ENCODE measurements at places on chromosomes 5 and 9. TPM values are rescaled to one million over a fixed set of nuclear protein-coding genes. Genes with fewer than 3 reads are reported as not detected.

DNA sequence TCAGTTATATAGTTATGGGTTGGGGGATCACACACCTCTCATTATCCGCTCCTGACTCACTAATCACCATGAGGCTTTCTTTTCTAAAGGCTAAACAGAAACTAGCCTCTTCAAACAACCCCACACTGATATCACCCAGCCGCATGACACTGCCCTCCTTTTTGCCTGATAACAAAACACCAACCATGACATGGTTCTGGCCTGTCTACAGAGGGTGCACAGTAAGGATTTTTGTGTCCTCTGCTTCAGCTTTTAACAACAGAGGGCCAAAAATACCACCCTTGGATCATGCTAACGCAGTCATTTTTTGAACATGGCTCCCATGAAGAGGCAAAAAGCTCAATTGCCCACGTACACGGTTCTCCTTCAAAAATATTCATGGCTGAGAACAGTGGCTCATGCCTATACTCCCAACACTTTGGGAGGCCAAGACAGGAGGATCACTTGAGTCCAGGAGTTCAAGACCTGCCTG, 4.0 kb downstream of the CMBL start:
- DNase-seq = no peak
- H3K4me1 ChIP-seq = peaks cover 17% of the 10 kb centered on the region
- no peaks in the 10 kb centered on the region for H3K27me3 ChIP-seq

WDR38 gene
- total RNA-seq = not detected

DNA sequence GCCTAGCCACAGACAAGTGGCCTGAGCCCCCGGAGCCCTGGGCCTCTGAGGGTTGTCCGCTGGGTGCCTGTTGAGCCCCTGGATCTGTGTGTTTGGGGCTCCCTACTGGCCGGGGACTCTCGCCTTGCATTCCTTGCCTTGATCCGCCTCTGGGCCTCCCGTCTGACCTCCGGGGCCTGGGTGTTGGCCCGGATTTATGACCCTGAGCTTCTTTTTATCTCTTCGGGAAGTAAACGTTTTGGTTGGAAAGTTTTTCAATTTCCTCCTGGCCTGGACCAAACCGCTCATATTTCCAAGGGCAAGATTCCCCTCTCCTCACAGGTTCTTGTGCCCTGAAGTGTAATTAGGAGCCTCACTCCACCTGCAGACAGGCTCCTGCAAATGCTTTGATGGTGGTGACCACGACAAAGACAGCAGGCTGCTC, 69.3 kb upstream of the EGFLAM start:
- no peaks in the 10 kb centered on the region for H3K4me1 ChIP-seq
- no peak overlapping the region for H3K4me3 ChIP-seq
- no peak for DNase-seq
- no peaks in the 10 kb centered on the region for H3K36me3 ChIP-seq
- no peak overlapping the region for H3K27ac ChIP-seq
- no peaks in the 10 kb centered on the region for H3K27me3 ChIP-seq

GRCh38 chr5:172901012-172901780, 58.0 kb upstream of the RPL26L1 start:
- no peaks in the 10 kb centered on the region for H3K27me3 ChIP-seq
- no peaks in the 10 kb centered on the region for H3K36me3 ChIP-seq
- H3K4me1 ChIP-seq = peaks cover 96% of the 10 kb centered on the region
- peak overlapping the region; percentile 95 for H3K27ac ChIP-seq

HNRNPH1 gene
- 483 TPM for total RNA-seq

- H3K4me3 ChIP-seq = peak within 1 kb of the TSS; percentile 51
- H3K27me3 ChIP-seq = no peaks in the 10 kb centered on the region
- no peaks in the 10 kb centered on the region for H3K4me1 ChIP-seq
- peaks cover 29% of the 10 kb centered on the region for H3K36me3 ChIP-seq
- H3K27ac ChIP-seq = peak within 1 kb of the TSS; percentile 43
Measured at GRCh38 chr5:150904479-150905311, at the start of gene ZNF300. Gene ZNF300, minus strand, starts transcription at chr5:150904980. Its CDS starts 1,825 bp downstream, at chr5:150903155.

GALT gene
- total RNA-seq = 52.5 TPM

OMD gene
- 10.3 TPM for total RNA-seq

- H3K4me3 ChIP-seq = no peak overlapping the region
- no peak for DNase-seq
- H3K36me3 ChIP-seq = no peaks in the 10 kb centered on the region
- no peaks in the 10 kb centered on the region for H3K4me1 ChIP-seq
Measured at GRCh38 chr5:110053824-110054223, 364.1 kb downstream of the MAN2A1 start.

CD180 gene
- total RNA-seq = 2.0 TPM

DNA sequence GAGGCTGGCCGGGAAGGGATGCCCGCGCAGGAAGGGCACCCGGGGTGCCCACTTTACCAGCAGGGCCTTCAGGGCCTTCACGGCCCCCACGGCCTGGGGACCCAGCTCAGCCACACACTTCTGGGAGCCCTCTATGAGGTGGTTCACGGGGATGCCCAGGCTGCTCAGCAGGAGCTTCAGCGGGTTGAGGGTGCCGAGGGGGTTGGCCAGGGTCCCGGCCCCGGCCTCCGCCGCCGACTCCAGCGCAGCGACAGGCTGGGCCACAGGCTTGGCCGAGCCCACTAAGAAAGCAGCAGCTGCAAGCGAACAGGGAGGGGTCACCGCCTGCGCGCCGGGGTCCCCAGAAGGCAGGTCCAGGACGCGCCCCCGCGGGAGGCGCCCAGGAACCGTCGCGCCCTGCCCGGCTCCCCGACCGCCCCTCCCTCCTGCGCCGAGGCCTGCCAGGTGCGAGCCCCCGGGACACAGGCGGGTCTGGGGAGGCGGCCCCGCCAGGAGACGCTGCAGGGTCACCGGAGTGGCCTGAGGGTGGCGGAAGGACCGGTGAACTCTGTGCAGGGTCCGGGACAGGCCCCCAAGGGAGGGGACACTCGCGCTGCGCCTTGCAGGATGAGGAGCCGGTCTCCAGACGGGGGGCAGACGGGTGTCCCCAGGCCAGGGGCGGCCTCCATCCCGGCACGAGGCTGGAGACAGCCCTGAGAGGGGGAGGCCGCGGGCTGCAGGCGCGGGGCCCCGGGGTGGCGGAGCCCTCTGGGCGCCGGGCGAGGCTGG, 572 bp downstream of the SCGB3A1 start:
- H3K27ac ChIP-seq = no peak overlapping the region
- H3K4me1 ChIP-seq = peaks cover 19% of the 10 kb centered on the region
- no peak overlapping the region for H3K4me3 ChIP-seq
- peaks cover 6% of the 10 kb centered on the region for H3K27me3 ChIP-seq
- H3K36me3 ChIP-seq = no peaks in the 10 kb centered on the region

IRGM gene
- 0.98 TPM for total RNA-seq

PKN3 gene
- 8.3 TPM for total RNA-seq

DNA sequence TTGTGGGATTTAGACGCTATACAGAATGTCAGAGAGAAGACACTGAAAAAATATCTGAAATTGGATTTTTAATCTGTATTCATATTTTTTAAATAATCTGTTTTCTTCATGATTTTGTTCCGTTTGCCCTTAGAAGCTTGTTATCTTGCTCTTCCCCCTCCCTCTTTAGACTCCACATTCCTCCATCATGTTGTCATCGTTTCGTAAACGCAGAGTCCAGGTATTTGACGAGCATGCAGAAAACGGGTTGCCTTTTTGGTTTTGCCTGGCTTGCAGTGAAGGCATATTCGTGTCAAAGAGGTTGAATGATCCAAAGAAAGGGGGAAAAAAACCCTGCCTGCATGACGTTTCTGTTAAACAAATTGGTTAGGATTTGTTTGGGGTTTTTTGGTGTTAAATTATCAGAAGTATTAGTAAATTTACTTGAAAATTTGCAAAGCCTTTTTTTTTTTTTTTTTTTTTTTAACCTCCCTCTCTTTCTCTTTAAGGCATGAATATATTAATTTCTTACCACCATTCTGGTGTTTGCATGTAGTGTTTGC, 2.9 kb downstream of the SPTAN1 start:
- no peak for DNase-seq
- H3K4me3 ChIP-seq = no peak overlapping the region
- H3K27ac ChIP-seq = peak overlapping the region; percentile 98
- no peaks in the 10 kb centered on the region for H3K27me3 ChIP-seq

GRCh38 chr9:13070612-13071595, 208.6 kb downstream of the MPDZ start:
- H3K27ac ChIP-seq = no peak overlapping the region
- H3K27me3 ChIP-seq = no peaks in the 10 kb centered on the region
- H3K36me3 ChIP-seq = no peaks in the 10 kb centered on the region
- H3K4me3 ChIP-seq = no peak overlapping the region
- no peaks in the 10 kb centered on the region for H3K4me1 ChIP-seq

- no peak overlapping the region for H3K27ac ChIP-seq
- no peaks in the 10 kb centered on the region for H3K36me3 ChIP-seq
- DNase-seq = no peak
- H3K27me3 ChIP-seq = no peaks in the 10 kb centered on the region
Measured at GRCh38 chr9:131191857-131192256, 66.5 kb downstream of the NUP214 start.

ZDHHC11 gene
- total RNA-seq = 5.6 TPM

GRCh38 chr9:128370367-128370751, 815 bp upstream of the URM1 start:
- H3K36me3 ChIP-seq = peaks cover 7% of the 10 kb centered on the region
- DNase-seq = no peak
- H3K4me3 ChIP-seq = peak overlapping the region; percentile 85
- H3K27me3 ChIP-seq = no peaks in the 10 kb centered on the region
- H3K4me1 ChIP-seq = peaks cover 38% of the 10 kb centered on the region

DNA sequence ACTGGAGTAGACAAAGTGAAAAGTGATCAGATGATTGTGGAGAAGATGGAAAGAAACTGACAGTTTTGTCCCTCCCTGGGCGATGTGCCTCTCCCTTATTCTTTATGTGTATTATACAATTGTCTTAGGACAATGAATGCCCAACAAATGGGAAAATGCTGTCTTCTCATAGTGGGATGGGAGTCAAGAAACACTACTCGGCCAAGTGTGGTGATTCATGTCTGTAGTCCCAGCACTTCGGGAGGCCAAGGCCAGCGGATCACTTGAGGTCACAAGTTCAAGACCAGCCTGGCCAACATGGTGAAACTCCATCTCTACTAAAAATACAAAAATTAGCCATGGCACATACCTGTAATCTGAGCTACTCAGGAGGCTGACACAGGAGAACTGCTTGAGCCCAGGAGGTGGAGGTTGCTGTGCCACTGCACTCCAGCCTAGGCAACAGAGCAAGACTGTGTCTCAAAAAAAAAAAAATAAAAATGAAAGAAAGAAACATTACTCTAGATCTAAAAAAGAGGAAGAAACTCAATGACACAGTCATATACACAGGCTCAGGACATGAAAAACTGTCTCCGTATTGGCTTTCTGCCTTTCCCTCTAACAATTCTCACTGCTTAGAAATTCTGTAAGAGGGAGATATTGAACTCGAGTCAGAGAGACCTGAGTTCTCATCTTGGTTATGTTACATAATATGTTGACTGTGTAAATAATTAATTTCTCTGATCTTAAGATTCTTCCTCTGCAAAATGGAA, 67.9 kb upstream of the TARS1 start:
- no peak for DNase-seq
- H3K27ac ChIP-seq = no peak overlapping the region
- H3K4me1 ChIP-seq = no peaks in the 10 kb centered on the region

- H3K27me3 ChIP-seq = no peaks in the 10 kb centered on the region
- no peak overlapping the region for H3K27ac ChIP-seq
- H3K4me3 ChIP-seq = no peak overlapping the region
- no peaks in the 10 kb centered on the region for H3K36me3 ChIP-seq
Measured at GRCh38 chr5:147223948-147224791, 10.7 kb upstream of the STK32A start.

- no peak overlapping the region for H3K27ac ChIP-seq
- no peak overlapping the region for H3K4me3 ChIP-seq
- DNase-seq = no peak
- H3K27me3 ChIP-seq = no peaks in the 10 kb centered on the region
Measured at GRCh38 chr5:75331-76320, 16.3 kb upstream of the PLEKHG4B start.

- no peaks in the 10 kb centered on the region for H3K27me3 ChIP-seq
- no peak overlapping the region for H3K4me3 ChIP-seq
- H3K4me1 ChIP-seq = no peaks in the 10 kb centered on the region
Measured at GRCh38 chr5:177269976-177270375, 33.5 kb downstream of the RAB24 start.

DNA sequence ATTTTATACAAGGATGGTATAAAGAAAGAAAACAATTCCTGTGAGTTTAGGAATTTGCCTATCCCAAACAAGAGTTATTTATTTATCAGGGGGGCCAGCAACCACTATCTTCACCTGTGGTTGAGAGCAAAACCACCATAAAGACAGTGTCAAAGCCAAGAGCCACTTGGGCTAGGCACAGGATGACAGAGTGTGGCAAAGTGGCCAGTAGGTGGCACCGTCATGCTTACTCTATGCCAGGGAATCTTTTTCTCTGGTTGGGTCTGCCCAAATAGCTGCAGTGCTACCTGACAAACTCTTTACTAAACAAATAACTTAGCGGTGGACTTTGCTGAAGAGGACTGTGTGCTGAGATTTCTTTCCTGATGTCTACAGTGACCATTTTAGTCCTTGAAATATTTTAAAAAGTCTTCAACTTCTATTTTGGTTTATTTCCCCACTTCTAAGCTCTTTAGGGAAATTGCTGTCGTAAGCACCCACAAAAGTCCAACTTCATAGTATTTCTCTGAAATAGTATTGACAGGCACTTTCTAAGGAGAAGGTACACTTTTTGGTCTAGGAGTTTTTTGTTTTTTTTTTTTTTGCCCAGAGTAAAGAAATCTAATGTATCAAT, 285.0 kb downstream of the RFX3 start:
- H3K4me3 ChIP-seq = no peak overlapping the region
- no peaks in the 10 kb centered on the region for H3K4me1 ChIP-seq

IL9 gene
- total RNA-seq = not detected

DNA sequence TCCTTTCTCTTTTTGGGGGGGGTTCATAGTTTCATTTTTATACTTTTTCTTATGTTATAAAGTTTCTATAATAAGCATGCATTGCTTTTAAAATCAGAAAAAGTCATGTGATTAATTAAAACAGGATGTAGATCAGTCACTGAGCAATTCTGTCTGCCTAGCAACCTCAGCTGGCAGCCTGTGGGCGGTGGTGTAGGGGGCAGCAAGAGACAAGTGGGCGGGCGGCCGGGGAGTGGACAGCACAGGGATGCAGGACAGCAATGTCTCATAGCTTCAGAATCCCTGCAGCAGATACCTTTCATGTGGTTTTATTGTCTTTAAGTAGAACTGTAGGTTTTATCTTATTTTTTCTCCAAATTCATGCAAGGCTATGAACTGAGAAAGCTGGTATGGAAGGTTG, 101.9 kb upstream of the S1PR3 start:
- H3K4me3 ChIP-seq = no peak overlapping the region
- no peaks in the 10 kb centered on the region for H3K4me1 ChIP-seq
- H3K27me3 ChIP-seq = no peaks in the 10 kb centered on the region
- H3K27ac ChIP-seq = no peak overlapping the region

DNA sequence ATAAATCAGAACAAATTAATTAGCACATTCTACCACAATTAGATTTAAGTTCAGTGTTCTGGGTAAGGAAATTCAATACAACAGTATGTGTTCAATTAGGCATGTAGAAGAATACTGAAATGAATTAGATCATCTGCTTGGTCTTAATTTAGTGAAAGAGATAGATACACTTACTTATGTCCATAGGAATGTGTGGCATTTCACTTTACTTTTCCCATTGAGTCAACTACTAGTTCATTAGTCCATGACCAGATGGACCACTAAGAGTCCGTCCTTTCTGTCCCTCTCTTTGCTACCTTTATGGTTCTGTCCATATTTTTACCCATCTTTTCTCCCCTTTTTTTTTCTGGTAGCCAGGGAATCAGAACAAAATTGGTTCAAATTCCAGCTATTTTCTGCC, 276.9 kb downstream of the OSTF1 start:
- H3K4me3 ChIP-seq = no peak overlapping the region
- H3K27ac ChIP-seq = no peak overlapping the region

Data from vagina (tissue), 2 donors.